Left colon (tissue), 2 donors: ENCODE measurements at places on chromosomes 1 and 21.
A peak's percentile ranks its signal among the peaks of the same experiment; 100 is the strongest.

DNA sequence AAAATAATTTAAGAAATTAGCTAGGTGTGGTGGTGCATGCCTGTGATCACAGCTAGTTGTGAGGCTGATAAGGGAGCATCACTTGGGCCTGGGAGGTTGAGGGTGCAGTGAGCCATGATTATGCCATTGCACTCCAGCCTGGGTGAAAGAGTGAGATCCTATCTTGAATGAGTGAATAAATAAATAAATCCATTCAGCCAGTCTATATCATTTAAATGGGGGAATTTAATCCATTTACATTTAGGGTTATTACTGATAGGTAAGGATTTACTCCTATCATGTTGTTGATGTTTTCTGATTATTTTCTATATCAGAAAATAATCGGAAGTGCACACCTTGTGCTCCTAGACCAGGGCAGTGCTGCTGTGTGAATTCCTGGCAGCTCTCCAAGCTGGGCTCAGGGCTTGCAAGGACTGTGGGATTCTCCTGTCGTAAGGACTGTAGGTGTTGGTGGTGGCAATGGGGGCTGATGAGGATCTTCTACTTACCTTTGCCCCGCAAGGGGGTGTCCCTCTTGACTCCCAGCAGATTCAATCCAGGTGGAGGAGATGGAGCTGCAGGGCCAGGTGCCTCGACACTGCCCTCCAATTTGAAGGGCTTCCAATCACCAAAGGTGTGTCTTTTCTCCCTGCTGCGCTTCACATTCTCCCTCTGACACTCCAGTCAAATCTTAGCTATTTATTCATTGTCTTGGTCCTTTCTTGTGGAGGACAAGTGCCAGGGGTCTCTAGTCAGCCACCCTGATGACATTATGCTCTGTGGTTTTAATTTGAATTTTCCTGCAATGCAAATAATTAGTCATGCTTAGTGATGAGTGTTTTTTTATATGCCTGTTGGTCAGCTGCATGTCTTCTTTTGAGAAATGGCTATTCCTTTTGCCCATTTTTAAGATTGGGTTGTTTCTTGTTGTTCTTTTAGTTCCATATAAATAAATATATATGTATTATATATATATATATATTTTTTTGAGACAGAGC lies 14.1 kb upstream of the TRAPPC10 start:
- DNase-seq = no peak

GRCh38 chr1:66954208-66954607 lies 29.4 kb downstream of the MIER1 start:
- no peak for DNase-seq

DNA sequence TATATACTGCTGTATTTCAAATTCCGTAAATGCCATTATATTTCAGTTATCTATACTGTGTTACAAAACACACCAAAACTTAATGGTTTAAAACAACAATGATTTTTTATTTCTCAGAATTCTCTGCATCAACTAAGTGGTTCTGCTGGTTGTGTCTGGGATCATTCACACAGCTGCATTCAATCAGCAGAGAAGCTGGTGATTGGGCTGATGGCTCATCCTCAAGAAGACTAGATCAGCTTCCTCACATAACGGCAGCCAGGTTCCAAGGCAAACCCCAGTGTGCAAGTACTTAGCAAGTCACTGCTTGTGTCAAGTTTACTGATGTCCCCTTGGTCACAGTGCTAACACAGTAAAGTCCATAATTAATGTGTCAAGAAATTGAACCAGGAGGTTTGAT lies 86.3 kb upstream of the VANGL1 start:
- DNase-seq = no peak

- peak; percentile 86 for DNase-seq
Measured at GRCh38 chr1:31723828-31724359, 20.1 kb upstream of the COL16A1 start.

- DNase-seq = peak; percentile 31
Measured at GRCh38 chr1:37177230-37177864, 143.0 kb upstream of the GRIK3 start.

DNA sequence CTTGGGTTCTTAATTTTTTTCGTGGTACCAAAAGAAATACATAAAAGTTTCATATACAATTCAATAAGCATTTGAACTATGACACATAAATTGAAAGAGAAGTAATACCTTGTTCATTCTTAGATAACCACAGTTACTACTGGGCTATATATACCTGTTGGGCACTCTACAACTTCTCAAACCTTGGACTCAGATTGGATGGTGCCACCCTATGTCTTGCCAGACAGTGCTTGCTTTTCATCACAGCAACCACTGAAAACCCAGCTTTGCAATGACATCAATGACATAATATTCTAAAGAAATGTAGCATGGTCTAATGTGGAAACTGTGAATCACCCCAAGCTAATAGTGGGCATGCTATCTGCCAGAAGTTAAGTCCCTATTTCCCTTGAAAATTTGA lies 62.8 kb upstream of the DPH5 start:
- no peak for DNase-seq

- DNase-seq = no peak
Measured at GRCh38 chr1:191895462-191896058, 262.7 kb upstream of the RGS18 start.

GRCh38 chr1:191889623-191890003 lies 268.6 kb upstream of the RGS18 start:
- no peak for DNase-seq

- no peak for DNase-seq
Measured at GRCh38 chr1:8205771-8206170, 112.1 kb upstream of the SLC45A1 start.

- no peak for DNase-seq
Measured at GRCh38 chr1:211551638-211552460, 27.1 kb downstream of the SLC30A1 start.

DNA sequence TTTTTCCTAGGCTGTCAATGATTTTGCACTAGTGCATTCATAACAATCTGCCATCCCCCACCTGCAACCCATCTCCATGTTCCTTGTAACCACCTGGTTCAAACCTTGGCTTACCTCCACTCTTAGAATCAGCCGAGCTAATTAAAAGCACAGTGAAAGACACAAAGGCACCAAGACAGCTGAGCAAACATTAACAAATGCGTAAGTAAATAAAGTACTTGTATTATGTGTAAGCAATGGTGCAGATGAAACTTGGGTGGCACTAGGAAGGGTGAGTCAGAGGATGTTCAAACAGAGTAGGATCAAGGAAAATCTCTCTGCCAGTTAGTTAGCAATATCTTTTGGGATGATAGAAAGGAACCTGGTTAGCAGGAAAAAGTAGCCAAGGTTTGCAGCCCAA lies 5.1 kb upstream of the FOXJ3 start:
- peak; percentile 49 for DNase-seq

- no peak for DNase-seq
Measured at GRCh38 chr21:39048574-39048973, 134.7 kb downstream of the PSMG1 start.

- no peak for DNase-seq
Measured at GRCh38 chr1:228087771-228088251, 5.3 kb downstream of the ARF1 start.

GRCh38 chr1:93878501-93878888 lies 511 bp downstream of the DNTTIP2 start:
- DNase-seq = peak; percentile 59

- DNase-seq = no peak
Measured at GRCh38 chr1:21829294-21829693, 17.2 kb downstream of the LDLRAD2 start.

GRCh38 chr1:52403566-52404115 lies 582 bp downstream of the ORC1 start:
- no peak for DNase-seq

DNA sequence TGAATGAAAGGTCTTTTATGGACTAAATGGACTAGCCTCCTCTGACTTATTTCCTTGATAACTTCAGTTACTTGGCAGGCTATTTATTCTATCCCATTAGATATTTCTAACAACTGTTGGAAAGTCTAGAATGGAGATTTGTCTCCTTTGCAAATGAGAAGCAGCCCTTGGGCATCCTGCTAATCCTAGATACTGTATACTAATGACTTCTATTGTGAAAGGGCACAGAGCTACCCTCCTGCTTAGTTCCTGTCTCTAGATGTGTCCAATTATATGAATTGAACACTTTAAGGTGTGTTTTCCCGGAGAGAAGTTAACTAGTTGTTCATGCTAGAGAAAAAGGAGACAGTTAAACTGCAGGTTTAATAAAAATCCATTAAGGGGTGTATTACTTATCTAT lies 10.2 kb upstream of the NCMAP start:
- no peak for DNase-seq

DNA sequence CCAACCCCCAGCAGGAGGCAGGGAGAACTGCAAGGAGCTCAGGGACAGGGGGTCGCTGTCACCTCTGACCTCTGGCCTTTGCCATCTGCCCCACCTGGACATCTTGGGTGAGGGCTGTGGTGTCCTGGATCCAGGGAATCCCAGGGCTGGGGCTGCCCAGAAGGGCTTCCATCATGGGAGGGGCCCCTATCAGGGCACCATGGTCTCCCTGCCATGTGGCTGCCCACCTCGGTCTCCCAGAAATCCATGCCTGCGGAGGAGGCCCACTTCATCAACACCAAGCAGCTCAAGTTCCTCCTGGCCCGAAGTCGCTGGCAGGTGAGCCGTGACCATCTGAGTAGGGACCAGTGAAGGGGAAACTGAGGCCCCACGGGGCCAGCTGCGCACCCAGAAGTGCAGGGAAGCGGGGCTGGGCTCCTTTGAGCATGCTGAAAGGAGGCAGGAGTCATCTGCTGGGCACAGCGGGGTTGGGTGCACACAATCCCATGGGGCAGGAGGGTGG lies 36.1 kb downstream of the TRIM11 start:
- DNase-seq = no peak

DNA sequence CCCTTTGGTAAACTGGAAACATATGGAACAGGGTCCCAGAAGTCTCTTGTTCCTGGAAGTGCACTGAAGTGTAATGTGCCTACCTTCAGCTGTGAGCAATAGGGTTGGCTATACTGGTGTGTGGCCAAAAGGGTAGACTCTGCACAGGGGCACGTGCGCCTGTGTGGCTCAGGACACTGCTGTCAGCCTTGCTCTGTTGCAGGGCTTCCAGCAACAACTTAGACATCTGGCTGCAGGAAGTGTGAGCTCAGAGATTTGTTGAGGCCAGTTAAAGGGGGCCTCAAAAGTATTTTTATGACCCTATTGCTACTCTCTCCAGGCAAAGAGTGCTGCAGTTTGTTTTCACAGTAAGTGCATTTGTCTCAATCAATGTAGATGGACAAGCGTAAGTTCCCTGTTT lies 7.5 kb downstream of the CTPS1 start:
- DNase-seq = no peak

GRCh38 chr1:116690849-116691406 lies 23.4 kb upstream of the IGSF3 start:
- DNase-seq = no peak

- no peak for DNase-seq
Measured at GRCh38 chr21:45366476-45366875, 38.5 kb upstream of the COL18A1 start.

DNA sequence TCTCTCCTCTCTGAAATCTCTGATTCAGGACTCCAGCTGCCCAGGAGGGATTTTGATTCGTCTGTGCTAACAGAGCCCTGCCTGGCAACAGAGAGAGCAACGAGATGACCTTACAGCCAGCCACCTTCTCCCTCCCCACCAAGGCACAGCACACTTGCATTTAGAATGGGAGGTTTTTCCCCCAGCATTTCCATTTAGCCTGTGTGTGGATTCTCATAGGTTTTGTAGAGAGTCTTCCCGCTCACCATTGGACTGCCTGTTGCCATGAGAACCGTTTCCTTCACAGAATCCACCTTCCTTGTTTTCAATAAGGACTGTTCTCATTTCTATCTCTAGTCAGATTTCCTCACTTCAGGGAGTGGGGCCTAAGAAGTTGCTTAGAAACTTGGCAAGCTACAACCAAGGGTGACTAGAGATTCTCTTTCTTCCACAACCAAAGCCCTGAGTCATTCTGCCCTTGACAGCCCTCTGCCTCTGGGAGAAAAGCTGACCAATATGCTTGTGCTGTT lies 5.8 kb upstream of the IKBKE start:
- no peak for DNase-seq

- DNase-seq = no peak
Measured at GRCh38 chr1:14952626-14953314, 200.8 kb upstream of the TMEM51 start.

DNA sequence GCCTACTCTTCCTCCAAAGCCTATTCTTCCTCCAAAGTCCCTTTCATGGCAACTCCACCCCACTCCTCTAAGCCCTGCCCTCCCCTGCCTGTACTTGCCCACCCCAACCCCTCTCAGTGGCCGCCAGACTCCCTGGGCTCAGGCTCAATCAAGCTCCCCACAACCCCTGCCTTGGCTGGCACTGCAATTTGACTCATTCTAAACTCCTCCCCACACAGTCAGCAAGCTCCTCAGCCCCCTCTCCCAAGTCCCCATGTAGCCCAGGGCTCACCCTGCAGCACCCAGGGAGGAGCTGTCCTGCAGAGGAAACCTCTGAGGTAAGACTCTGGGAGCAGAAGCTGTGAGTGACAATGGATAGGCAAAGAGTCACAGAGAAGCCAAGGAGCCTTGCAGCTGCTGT lies 3.6 kb upstream of the VSIG8 start:
- DNase-seq = no peak

- no peak for DNase-seq
Measured at GRCh38 chr21:41776778-41777177, 9.9 kb upstream of the RIPK4 start.

DNA sequence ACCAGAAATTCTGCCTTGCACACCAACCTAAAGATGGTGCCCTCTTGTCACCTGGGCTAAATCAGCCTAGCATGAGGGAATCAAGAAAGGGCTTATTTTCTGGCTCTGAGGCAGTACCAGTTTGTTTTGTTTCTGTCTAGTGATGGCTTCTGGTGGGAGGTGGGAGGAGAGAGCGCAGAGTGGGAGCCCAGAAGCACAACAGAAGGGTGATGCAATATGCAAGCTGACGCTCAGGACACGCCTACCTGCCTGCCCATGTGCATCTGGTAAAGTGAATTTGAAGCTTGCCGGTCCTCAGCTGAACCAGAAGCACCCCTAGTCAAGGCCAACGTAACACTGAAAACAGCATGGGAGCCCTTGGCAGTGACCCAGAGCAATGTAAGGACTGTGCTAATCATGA lies 138.4 kb upstream of the TIAM1 start:
- DNase-seq = no peak

GRCh38 chr1:233638513-233638912 lies 24.6 kb downstream of the KCNK1 start:
- no peak for DNase-seq

DNA sequence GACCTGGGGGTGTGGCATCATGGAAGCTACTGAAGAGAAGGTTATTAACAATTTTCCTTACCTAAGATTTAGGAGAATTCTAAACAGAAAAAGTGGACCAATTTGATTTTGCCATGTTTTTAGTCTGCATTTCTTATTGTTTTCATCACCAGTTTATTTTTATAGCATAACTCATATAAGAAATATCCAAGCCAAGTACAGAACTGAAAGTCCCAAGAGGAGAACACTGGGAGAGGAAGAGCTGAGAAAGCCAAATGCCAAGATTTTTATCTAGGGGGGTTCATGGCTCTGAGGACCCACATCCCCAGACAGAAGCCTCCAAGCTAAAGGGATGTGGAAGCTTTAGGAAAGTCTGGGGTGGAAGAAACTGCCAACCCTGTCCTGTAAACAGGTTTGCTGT lies 109.4 kb upstream of the DUSP10 start:
- no peak for DNase-seq

- DNase-seq = no peak
Measured at GRCh38 chr1:204887846-204888245, 17.2 kb downstream of the NFASC start.

- no peak for DNase-seq
Measured at GRCh38 chr1:6783936-6784559, 1.2 kb upstream of the CAMTA1 start.
